ENCODE measurements at places on chromosomes 3 and 15.

- no peak for DNase-seq
Observed at GRCh38 chr15:74423431-74424257, 10.1 kb downstream of the SEMA7A start.

- DNase-seq: no peak
Observed at GRCh38 chr15:67103869-67104268, 38.5 kb downstream of the SMAD3 start.

GRCh38 chr15:66139591-66140207, 113.9 kb downstream of the MEGF11 start:
- no peak for DNase-seq

DNA sequence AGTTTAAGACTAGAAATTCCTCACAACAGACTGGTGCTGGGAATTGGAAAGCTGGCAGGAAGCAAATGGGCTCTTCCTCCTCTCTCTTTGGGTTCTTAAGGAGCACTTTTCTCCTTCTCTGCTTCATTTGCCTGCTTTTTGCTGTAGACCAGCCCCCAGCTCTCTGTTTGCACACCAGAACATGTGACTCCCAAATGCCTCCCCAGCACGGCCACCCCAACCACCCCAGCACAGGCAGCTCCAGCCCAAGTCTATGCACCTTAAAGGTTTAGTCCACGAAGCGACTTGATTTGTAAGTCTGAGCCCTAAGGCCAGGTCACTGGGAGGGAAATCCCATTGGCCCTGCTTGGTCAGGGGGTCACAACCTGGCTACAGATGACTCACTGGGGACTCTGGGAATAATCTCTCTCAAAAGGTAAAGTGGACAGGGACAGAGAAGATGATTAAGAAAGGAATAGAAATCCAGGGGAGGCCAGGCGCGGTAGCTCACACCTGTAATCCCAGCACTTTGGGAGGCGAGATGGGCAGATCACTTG, 377.8 kb upstream of the PROK2 start:
- no peak for DNase-seq

DNA sequence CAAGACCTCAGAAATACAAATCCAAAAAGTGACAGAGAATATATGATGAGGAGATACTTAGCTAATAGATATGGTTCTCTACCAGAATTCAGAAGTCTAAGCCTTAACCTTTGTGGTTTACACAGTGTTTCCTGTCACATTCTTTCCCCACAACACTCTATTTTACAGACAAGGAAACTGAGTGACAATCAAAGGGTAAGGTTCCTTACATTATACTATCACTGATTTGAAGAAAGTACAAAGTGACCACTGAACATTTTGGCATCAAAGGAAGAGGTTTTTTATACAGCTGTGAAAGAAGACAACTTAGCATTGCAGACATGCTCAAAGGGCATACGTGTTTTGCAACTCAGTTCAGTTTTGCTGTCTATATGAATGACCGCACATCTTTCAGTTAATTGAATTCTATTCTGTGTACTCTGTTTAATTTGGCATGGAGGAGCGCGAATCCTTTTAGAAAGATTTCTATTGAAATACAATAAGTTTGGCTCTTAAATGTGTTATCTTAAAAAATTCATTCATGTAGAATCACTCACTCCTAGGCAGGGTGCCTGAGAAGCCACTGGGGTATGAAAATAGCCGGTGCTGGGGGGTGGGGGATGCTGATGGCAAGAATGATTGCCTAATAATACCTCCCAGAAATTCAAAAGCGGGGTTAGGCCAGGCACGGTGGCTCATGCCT, 66.5 kb upstream of the SKOR1 start:
- DNase-seq: no peak

DNA sequence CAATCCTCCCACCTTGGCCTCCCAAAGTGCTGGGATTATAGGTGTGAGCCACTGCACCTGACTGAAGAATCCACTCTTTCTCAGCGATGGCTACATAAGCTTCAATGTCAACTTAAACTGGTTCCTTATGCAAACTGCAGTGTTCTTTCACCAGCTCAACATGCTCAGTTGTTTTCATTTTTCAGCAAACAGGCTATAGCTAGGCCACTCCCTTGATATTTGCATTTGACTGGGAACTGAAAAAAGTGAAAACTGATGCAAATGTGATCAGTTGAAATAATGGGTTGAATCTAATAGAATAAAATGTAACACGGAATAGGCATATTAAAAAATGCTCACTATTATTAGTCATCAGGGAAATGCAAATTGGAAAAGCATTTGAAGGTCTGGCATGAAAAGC, 74.2 kb upstream of the GCNT3 start:
- DNase-seq: no peak

DNA sequence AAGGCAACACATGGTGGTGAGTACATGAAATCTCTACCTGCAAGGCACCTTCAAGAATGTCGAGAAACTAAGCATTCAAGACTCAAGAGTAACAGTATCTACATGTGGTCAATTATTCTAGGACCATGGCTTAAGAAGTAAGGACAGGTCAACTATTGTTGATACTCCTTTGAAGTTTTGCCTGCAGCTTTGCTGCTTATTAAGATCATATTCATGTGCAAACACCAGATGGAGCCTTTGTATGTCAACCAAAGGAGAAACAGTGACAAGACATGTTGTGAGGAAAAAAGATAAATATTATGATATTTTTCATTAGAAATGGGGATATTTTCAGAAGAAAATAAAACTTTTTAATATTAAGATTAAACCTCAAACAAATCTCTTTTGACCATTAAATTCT, 52.3 kb upstream of the FGF7 start:
- no peak for DNase-seq

DNA sequence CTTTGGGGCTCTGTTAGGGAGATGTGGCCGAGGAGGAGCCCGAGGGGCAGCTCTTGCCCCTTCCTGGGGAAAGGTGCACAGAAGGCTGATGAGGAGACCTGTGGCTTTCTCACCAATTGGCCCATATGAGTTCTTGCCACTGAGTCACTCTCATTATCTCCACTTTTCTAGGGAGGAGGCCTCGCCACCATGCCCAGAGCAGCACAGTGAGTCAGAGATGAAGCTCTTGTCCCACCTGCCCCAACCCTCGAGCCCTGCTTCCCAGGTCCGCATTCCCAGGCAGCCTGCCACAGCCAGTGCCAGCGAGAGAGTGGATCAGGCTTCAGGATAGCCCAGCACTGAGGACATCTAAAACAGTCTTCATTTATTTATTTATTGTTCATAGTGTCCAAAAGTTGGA, 53.5 kb downstream of the AMOTL2 start:
- no peak for DNase-seq

GRCh38 chr3:114983248-114983647, 163.8 kb downstream of the ZBTB20 start:
- no peak for DNase-seq

DNA sequence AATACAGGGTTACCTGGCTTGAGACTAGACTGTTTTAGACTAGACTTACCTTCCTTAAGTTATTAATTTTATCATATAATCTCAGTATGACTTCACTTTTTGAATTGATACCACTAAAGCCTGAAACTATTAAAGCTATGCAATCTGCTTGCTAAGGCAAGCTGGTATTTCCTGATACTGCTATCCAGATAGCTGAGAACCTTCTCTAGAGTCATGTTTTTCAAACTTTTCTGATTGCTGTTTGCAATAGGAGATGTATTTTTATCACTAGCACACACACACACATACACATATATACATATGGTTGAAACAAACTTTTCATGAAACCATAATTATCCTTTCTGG, 9.3 kb upstream of the MAGI1 start:
- no peak for DNase-seq

- DNase-seq: no peak
Observed at GRCh38 chr3:126085841-126086240, 1.9 kb upstream of the SLC41A3 start.

DNA sequence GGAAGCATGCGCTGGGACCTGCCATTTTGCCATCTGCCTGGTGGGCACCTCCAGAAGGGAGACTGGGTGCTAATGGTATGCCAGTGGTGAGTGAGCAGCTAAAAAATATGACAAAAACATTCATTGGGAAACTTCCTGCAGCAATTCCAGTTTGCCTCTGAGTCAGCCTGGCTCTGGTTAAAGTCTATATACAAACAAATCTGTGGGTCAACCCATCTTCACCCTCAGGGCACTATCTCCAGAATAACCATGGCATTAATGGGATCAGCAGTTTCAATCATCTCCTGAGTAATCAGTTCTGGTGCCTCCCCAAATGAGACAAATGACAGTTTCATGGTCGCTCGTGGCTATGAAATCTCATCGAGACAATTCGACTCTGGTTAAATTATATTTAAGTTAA, 21.5 kb downstream of the FRMD4B start:
- no peak for DNase-seq

- DNase-seq: no peak
Observed at GRCh38 chr3:31027914-31028313, 133.5 kb upstream of the GADL1 start.

DNA sequence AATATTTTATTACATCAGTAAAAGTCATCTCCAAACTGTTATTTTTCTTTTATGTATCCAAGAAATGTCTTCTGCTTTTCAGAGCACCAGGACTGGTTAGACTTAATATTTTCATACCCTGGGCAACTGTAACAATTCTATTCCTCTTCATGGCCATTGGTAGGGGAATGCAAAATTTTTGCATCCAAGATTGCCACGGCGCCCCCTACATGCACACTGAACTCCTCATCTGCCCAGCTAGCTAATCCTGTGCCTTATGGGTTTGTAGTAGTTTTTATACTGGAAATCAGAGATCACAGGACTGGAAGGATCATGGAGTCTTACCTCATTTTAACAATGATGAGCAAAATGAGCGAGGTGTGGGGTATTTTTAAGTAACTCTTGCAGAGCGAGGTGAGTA, 74.2 kb downstream of the CRTC3 start:
- no peak for DNase-seq

DNA sequence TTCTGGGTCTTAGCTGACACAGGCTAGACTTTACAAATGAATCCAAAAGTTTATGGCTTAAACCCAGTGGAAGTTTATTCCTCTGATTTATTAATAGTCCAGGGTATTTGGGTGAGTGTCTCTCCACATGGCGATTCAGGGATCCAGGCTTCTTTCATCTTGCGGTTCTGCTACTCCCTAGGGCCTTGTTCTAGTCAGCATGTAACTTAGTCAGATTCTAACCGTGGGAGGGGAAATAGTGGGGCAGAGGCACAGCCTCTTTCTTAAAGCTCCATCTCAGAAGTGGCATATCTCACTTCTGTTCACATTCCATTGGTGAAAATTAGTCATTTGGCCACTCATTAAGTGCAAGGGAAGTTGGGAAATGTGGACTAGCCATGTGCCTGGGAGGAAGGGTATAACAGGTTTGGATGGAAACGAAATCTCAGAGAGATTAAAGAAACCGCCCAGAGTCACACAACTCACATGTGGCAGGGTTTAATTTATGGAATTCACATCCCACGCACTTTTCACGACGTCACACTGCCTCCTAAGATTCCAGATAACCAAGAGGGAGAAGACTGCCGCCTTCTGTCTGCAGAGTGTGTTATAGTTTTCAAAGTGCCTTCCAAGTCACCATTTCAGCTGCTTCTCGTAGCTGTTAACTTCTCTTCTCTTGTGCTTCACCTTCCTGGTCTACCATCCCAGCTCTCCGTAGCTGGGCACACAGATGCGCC, 11.4 kb upstream of the RASGRF1 start:
- DNase-seq: no peak

DNA sequence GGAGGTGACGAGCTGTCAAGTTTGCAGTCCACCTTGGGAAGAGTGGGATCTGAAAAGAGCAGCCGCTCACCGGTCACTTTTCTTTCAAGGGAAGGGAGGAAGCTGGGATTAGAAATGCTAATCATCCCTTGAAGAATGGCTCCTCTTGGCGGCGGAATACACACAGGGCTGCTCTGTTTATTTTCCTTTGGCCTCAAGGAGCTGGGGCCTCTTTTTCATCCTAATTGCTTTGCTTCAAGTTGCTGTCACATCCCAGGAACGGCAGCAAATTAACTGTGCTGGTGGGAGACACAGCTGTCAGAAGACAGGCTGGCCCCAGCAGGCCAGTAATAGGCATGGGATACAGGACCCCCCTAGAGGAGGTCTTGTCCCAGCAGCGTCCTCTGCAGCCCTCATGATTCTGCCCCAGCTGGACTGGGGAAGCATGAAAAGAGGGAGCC, 6.7 kb downstream of the KBTBD13 start:
- no peak for DNase-seq

DNA sequence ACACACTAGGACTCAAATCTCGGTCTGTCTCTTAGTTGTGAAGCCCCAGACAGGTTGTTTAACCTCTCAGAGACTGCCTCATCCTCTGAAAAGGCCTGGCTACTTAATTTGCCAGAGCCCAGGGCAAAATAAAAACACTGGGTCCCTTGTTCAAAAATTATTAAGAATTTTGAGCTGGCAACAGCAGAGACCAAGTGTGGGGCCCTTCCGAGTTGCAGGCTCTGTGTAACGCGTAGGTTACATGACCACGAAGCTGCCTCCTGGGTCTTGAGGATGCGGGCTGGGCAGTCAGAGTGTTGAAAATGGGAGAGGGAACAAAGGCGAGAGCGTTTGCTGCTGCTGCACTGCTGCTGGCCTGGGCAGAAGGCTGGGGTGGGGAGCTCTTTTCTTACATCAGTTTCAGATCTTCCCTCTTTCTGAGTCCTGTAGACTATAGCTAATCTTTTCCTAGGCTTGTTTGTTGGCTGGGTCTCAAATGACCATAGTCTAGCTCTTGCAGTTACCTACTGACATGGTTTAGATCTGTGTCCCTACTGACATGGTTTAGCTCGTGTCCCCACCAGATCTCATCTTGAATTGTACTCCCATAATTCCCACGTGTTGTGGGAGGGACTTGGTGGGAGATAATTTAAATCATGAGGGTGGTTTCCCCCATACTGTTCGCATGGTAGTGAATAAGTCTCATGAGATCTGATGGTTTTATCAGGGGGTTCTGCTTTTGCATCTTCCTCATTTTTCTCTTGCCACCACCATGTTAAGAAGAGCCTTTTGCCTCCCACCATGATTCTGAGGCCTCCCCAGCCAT, 49.9 kb downstream of the CLEC3B start:
- DNase-seq: no peak

GRCh38 chr15:74541494-74542165, 610 bp downstream of the ARID3B start:
- DNase-seq: peak; percentile 44

DNA sequence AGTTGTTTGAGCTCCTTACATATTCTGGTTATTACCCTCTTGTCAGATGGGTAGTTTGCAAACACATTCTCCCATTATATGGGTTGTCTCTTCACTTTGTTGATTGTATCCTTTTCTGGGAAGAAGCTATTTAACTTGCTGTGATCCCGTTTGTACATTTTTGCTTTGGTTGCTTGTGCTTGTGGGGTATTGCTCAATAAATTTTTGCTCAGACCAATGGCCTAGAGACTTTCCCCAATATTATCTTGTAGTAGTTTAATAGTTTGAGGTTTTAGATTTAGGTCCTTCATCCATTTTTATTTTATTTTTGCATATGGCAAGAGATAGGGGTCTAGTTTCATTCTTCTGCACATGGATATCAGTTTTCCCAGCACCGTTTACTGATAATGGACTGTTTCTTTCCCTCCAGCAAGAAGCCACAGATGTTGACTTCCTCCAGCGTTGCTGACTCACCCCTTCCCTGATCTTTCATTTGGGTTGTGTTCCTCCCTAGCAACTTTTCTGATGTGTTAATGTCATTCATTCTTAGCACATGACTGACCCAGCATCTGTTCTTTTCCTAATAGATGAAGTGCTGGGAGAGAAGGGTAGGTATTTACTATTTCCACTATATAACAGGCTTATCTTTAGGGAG, 166.7 kb upstream of the SGO1 start:
- DNase-seq: no peak

Measured in ovary (tissue), 10 donors.